Activated T-helper 1 cell treated with anti-CD3 and anti-CD28 coated beads, Interleukin-12 subunit alpha, Interleukin-12 subunit beta, Interleukin-2, Interleukin-4 antibody, amounts not matched to agents 30 ng/mL and 10 ng/mL and 1 ng/mL, durations not matched to agents 14 hours and 24 hours and 36 hours (primary cell): ENCODE measurements at places on chromosomes 11 and 22. TPM values are rescaled to one million over a fixed set of nuclear protein-coding genes. Genes with fewer than 3 reads are reported as not detected.
A peak's percentile ranks its signal among the peaks of the same experiment; 100 is the strongest.

- no peak overlapping the region for H3K4me3 ChIP-seq
- no peaks in the 10 kb centered on the region for H3K27me3 ChIP-seq
- H3K4me1 ChIP-seq = peaks cover 24% of the 10 kb centered on the region
- peaks cover 39% of the 10 kb centered on the region for H3K36me3 ChIP-seq
These were observed 36.7 kb upstream of the ADSL start for GRCh38 chr22:40309631-40310030.

GRCh38 chr11:77071671-77072605 lies 5.2 kb downstream of the CAPN5 start:
- H3K27me3 ChIP-seq = peaks cover 16% of the 10 kb centered on the region
- H3K27ac ChIP-seq = peak overlapping the region; percentile 14
- no peak overlapping the region for H3K4me3 ChIP-seq
- no peak for DNase-seq

RNF26 gene
- 26.1 and 27.9 TPM in 2 replicates for total RNA-seq

HPX gene
- total RNA-seq = 1.2 TPM in 1 of 2 replicates, not detected in the other

DNA sequence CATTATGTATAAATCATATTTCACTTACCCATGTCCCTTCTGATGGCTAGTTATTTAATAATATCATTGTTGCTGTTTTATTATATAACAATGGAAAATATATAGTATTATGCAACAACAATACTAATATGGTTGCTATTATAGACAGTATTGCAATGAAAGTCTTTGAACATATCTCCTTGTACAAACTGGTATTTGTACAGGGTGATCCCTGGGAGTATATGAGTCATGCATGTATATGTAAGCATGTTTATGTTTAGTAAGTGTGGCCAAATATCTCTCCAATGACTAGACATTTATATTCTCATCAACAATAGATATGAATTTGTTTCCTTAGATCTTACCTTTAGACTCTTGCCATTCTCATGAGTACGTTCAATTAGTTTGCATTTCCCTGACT lies 55.9 kb downstream of the KCNC1 start:
- H3K4me1 ChIP-seq = no peaks in the 10 kb centered on the region
- no peaks in the 10 kb centered on the region for H3K27me3 ChIP-seq
- DNase-seq = no peak
- H3K4me3 ChIP-seq = no peak overlapping the region
- no peak overlapping the region for H3K27ac ChIP-seq
- no peaks in the 10 kb centered on the region for H3K36me3 ChIP-seq

DNA sequence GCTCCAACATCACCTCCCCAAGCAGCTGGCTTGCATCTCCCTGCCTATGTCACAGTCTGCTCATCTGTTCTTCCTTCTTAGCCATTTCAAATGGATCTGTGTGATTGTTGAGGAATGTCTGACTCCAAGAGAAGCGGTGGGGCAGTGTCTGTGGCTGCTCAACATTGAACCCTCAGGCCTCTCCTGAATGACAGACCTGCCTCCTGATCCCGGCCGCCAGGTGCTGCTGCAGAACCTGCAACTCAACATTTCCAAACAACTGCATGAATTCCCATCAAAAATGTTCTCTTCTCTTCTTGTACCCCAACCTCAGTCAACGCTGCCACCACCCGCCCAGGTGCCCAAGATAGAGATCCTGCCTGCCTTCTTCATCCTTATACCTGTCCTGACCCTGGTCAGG lies 132.5 kb downstream of the FBXO7 start:
- H3K4me3 ChIP-seq = no peak overlapping the region
- H3K36me3 ChIP-seq = no peaks in the 10 kb centered on the region

GRCh38 chr22:26170112-26170492 lies 840 bp downstream of the SEZ6L start:
- H3K4me1 ChIP-seq = no peaks in the 10 kb centered on the region
- no peaks in the 10 kb centered on the region for H3K36me3 ChIP-seq
- peaks cover 48% of the 10 kb centered on the region for H3K27me3 ChIP-seq
- H3K27ac ChIP-seq = no peak overlapping the region
